GM03348 (cell line): ENCODE measurements at places on chromosomes 6 and 20.

GRCh38 chr6:137031122-137031521 is 13.6 kb downstream of the IL20RA start:
- no peak for DNase-seq

GRCh38 chr6:31905041-31905440 is 3.2 kb upstream of the ZBTB12 start:
- no peak for DNase-seq

- no peak for DNase-seq
These were observed 43.5 kb downstream of the ADGRG6 start for GRCh38 chr6:142345261-142345660.

- no peak for DNase-seq
These were observed 68.6 kb upstream of the FOXP4 start for GRCh38 chr6:41477572-41477971.

GRCh38 chr6:33766921-33767907 is 20.5 kb upstream of the IP6K3 start:
- no peak for DNase-seq

DNA sequence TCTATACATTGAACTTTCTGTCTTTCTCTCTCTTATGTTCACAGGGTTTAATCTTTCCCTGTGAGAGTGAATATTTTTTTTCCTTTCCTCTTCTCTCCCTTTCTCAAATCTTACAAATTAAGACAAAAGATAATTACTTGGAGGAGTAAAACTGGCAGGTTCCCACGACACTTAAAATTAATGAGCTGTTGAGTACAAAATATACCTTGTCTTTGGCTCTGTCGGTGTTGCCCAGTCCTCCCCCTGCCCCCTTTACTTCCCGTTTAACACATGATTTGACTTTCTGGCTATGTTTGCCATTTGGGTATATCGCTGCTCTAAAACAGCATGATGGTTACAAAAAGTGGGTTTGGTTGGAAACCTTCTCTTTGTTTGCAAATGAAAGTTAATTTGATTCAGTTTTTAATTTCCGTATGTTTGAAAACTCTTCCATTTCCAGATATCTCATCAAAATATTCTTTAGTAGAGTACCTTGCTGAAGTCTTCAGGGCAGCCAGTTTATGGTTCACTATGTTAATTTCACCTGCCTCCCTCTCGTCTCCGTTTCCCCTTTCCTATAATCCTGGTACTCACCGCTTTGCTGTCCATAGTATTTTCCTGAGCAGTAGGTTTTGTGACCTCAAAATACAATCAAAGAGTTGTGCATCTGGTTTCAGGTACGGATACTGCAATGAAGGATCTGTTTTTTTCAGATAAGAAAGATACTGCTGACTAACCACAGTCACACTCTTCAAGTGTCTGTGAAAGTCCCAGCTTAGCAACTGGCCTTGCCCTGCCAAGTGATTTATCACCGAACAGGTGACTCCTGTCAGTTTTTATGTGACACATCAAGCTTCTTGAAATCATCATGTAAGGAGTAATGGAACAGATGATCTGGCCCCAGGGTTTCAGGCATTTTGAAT is 181.2 kb downstream of the DTNBP1 start:
- DNase-seq: no peak

DNA sequence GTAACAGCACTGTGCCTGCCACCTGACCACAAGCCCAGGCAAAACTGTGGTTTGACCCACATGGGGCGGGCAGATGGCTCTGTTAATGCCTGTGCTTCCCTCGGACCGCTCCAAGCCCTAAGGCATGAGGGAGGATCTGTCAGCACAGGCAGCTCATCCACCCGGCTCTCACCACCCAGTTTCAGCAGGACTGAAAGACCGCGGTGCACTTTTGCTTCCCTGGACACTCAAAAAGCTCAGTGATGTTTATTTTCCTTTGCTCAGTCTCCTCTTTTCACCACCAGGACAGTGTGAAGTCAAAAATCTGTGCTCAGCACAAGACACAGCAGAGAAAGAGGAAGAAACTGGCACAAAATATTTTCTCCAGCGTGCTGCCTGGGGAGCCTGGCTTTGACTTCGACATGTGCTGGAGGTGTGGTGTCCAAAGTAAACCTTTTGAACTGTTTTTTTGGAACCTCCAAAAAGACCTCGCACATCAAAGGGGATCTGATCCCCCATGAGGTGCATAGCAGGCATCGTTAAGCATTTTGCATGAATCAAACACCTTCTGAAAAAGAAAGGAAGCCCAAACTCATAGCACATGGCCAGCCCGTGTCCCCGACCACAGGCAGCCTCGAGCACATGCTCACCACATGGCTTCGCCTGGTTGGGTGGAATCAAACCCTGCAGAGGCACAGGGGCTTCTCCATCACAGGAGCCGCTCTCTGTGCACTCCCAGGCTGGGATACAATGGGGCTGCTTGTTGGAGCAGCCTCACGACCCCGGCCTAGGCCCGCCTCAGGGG is 441.7 kb upstream of the JARID2 start:
- DNase-seq: no peak

DNA sequence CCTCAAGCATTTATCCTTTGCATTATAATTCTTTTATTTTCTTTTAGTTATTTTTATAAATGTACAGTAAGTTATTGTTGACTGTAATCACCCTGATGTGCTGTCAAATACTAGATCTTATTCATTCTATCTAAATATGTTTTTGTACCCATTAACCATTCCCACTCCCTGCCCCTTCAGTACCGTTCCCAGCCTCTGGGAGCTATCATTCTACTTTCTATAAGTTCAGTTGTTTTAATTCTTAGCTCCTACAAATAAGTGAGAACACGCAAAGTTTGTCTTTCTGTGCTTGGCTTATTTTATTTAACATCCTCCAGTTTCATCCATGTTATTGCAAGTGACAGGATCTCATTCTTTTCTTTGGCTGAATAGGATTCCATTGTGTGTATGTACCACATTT is 12.5 kb upstream of the ERVFRD-1 start:
- DNase-seq: no peak

DNA sequence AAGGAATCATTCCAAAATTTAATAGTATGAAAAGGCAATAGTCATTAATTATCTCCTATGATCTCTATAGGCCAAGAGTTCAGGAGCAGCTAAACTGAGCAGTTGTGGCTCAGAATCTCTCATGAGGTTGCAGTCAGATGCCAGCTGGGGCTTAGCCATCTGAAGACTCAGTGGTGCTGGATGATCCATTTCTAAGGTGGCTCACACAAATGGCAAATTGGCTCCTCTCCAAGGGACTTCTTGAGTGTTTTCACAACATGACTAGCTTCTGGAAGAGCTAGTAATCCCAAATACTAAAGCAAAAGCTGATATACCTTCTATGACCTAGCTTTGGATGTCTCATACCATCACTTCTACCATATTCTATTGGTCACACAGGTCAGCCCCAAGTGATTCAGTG is 104.2 kb downstream of the HAO1 start:
- no peak for DNase-seq

DNA sequence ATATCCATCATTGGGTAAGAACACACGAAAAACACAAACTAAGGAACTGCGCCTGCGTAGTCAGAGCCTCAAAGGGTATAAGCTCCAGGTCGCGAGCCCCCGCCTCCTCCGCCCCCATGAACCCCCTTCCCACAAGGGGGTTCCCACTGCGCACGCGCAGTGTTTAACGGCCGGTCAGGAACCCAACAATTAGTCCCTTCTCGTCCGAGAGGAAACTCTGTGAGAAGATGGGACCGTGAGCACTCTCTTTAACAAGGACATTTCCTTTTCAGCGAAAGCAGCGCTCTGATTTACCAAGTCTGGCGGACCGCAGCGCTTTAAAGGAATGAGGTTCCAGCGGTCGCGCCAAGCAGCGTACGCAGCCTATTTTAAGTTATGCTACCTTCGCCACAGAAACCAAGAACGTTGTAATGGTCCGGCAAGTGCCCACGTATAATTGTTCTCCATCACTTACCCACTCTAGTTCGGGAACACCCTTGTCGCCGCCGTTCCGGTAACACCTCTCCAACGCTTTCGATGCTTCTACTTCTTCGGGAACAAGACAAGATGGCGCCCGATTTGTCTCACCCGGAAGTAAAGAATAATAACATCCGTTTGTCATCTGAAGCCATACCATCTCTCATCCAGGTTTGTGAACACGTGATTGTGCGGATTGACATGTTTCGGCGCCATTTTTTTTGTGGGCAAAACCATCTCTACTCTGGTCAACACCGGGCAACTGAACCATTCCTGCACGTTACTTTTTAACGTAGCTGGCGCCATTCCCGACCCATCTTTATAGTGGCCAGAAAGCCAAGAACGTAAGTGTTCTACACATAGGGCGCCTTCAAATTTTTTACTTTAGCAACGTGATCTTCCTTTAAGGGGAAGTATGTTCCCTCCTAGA is at the start of gene PNISR:
TSS of gene PNISR (minus strand) at position 548 of the 886 bp plus-strand sequence. CDS start 10,649 bp downstream, outside the sequence.
- peak; percentile 94 for DNase-seq

GRCh38 chr6:150681578-150682395 is 82.1 kb downstream of the PLEKHG1 start:
- DNase-seq: no peak

- no peak for DNase-seq
These were observed 59.9 kb downstream of the NUDT3 start for GRCh38 chr6:34332251-34333198.
